ENCODE measurements at places on chromosomes 13 and 19.

- DNase-seq: no peak
Measured at GRCh38 chr13:97134364-97135095, 87.6 kb upstream of the MBNL2 start.

- DNase-seq: no peak
Measured at GRCh38 chr13:43653980-43654379, 132.8 kb downstream of the ENOX1 start.

- DNase-seq: no peak
Measured at GRCh38 chr19:33393286-33394005, 19.9 kb downstream of the CEBPG start.

GRCh38 chr19:56053596-56053995 lies 67.0 kb downstream of the NLRP5 start:
- no peak for DNase-seq

DNA sequence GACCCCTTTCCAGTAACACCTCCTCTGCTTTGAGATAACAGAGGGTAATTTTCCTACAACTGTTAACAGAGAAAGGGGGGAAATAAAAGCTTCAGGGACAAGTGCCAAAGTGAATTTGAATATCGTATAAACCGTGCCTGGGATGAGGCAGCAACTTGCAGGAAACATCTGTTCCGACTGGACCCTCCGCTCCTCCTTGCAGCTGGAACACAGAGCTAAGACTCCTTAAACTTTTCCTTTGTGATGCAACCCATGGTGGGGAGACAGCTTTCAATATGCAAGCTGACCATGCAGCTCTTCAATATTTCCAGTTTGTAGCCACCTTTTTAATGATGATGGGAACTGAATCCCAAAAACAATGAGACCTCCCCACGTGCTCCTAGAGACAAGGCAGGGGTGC lies 432.6 kb downstream of the ZNF536 start:
- DNase-seq: no peak

DNA sequence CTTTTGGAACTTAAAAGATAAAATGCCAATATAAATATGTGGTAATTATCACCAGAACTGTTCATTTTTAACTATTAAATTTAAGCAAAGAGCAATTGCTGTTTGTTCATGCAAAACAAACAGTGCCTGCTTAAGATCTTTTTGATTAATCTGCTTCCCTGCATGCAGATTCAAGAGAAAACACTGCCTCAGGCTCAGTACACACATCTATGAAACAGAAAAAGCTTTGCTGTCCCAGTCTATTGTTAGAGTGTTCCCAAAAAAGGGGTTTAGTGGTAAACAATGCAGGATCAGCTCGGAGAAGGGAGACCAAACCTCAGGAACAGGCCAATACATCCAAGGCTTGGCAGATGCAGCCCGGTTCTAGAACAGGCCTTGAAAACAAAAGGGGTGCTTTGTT lies 49.3 kb upstream of the TDRD3 start:
- no peak for DNase-seq

DNA sequence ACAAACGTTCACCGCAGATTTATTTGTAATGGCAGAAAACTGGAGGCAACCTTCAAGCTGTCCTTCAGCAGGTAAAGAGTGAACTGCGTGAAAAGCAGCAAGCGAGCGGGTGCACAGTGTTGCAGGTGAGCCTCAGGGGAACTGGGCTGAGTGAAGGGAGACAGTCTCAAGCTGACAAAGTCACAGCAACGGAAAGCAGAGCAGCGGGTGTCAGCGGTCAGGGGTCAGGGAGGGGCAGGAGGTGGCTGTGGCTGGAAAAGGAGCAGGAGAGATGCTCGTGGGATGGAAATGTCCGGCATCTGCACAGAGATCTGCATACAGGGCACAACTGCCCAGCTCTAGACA lies 8.5 kb upstream of the RASA3 start:
- peak; percentile 62 for DNase-seq

DNA sequence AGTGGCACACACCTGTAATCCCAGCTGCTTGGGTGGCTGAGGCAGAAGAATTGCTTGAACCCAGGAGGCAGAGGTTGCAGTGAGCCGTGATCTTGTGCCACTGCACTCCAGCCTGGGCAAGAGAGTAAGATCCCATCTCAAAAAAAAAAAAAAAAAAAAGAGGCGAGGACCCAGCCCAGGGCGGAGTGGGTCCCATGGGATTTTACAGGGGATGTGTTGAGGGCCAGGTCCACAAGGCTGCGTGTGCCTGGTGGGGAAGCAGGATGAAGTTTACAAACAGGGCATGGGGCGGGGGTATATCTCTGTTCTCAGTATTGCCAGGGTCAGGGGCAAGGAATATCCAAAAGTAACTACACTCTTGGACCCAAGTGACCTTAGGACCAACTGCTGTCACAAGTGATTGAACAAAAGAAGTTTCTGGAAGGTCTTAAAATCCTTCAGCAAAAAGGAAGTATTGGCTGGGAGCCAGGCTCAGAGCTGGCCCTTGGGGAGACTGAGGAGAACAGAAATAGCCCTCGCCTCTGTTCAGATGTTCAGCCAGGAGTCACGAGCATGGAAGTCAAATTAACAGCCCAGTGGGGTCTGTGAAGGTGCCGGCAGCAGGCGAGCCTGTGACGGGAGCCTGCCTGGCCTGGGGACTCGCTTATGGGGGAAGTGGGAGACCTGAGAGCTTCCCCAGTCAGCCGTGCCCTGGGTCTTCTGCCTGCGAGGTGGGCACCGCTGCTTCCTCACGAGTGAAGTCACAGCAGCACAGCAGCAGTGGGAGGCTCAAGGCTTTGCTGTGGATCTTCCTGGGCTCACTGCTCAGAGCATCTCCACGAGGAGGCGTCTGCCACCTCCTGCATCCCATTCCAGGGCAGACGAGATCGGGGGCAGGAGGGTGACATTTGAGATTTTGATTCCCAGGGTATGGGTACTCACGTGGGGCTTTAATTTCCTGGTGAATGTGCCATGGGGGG lies 6.4 kb downstream of the MYO9B start:
- DNase-seq: no peak

DNA sequence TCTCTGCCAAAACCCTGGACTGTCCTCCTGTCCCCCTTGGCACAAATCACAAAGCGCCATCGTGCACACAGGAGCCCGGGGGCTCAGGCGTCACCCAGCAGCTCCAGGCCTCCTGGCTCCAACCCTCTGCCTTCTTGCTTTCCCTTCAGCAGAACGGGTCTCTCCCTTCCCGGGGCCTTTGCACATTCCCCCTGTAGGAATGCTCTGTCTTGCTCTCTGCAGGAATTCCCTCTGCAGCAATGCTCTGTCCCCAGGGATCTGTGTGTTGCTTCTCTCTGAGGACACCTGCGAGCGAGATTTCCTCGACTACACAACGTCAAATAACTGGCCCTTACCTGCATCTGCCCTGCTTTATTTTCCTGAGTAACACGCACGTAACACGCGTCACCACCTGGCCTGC lies 13.3 kb upstream of the RASA3 start:
- no peak for DNase-seq

DNA sequence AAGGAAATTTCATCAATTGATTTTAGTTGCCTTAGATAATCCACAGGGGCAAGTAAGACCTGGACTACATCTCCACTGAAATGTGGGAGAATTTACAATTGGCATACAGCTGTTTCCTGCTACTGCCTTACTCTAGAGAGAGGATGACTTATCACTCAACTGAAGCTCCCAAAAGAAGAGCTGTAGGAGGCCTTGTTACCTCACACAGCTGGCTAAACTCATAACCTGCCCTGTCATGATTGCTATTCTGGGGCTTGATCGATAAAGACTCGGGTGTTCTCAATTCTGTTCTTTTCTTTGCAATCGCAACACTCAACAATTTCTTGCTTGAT lies 1396.4 kb downstream of the EFNB2 start:
- DNase-seq: peak; percentile 50

DNA sequence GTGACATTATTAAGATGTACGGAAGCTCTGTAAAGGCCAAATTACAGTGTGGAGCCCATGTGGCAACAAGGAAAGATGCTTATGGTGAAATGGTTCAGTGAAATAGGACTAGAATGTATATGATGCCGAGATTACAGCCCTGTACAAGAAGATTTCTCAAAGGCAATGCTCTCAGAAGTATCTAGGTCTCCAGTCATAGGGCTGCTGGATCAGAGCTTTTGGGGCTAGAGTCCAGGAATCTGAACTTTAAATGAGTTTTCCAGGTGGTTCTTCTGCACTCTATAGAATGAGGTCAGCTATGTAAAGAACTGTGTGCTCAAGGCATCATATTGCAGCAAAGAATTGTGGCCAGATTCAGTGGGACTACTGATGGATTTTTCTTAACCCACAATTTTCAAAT lies 75.4 kb upstream of the STK24 start:
- no peak for DNase-seq

Measured in hematopoietic multipotent progenitor cell treated with erythropoietin and hydrocortisone succinate and interleukin-3 and kit ligand, for 6 days (in vitro differentiated cells).